ENCODE measurements at places on chromosomes 7 and 10.

- no peak for DNase-seq
Observed at GRCh38 chr10:42615419-42615818, 23.0 kb downstream of the ZNF33B start.

DNA sequence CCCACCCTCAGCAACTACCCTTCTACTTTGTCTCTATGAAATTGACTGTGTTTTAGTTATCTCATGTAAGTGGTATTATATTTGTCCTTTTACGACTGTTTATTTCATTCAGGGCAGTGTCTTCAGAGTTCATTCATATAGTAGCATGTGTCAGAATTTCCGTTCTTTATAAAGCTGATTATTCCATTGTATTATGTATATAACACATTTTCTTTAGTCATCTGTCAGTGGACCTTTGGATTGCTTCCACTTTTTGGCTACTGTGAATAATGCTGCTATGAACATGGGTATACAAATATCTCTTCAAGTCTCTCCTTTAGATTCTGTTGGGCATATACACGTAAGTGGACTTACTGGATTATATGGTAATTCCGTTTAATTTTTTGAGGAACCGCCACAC lies 14.5 kb downstream of the SLF2 start:
- DNase-seq = no peak

GRCh38 chr7:42106562-42106961 lies 130.4 kb downstream of the GLI3 start:
- no peak for DNase-seq

DNA sequence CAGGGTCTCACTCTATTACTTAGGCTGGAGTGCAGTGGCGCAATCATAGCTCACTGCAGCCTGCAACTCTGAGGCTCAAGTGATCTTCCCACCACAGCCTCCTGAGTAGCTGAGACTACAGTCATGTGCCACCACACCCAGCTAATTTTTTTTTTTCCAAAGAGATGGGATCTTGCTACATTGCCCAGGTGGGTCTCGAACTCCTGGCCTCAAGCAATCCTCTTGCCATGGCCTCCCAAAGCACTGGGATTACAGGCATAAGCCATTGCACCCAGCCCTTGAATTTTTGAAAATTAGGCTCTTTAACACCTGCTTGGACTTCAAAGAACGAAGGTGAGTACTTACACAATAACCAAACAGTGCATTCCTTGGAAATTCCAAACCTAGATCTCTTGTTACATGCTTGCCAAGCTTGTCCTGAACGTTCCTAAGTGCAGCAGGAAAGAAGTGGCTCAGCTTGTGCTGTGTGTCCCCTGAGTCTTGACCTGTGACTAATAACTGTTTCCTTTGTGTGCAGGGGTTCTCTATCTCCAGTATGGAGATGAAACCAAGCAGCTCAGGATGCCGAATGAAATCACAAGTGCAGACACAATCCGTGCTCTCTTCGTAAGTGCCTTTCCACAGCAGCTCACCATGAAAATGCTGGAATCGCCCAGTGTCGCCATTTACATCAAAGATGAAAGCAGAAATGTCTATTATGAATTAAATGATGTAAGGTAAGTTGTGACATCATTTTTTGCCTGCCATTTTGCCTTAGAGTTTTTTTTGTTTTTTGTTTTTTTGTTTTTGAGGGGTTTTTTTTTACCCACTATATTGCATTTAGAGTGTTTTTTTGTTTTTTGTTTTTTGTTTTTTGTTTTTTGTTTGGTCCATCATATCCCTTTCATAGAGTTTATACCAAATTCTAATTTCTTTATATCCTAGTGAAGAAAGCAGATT lies 223.8 kb downstream of the KIAA1217 start:
- no peak for DNase-seq

DNA sequence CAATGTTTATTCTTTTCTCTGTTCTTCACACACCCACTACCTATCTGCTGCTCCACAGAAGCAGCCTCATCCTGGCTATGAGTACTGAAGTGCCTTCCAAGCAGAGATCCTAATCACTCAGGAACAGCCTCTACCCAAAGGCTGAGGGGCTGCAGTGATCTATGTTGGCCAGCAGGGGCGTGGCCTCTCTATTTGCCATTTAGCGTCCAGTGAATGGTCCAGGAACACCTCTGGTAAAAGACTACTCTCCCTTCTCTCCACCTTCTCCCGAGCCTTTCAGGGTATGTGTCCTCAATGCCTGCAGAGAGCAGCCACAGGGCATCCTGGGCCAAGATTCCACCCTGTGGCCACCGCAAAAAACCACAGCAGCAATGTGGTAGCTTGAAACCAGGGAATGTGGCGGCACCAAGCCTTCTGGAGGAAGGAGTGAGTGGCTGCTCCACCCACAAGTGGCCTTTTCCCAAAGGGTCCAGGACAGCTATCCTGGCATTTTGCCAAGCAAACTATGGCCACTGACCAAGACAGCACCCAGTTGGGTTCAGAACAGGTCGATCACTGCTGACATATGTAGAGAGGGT lies 70.9 kb downstream of the SYPL1 start:
- DNase-seq = no peak

- DNase-seq = no peak
Observed at GRCh38 chr7:127751490-127752448, 99.8 kb downstream of the SND1 start.

Data from stimulated activated effector memory CD8-positive, alpha-beta T cell treated with anti-CD3 and anti-CD28 coated beads, Interleukin-12 subunit alpha, Interleukin-12 subunit beta, amount 100 ng/mL, for 72 hours (primary cell).